ENCODE measurements at places on chromosomes 3 and 15.

- DNase-seq: no peak
These were observed 40.5 kb downstream of the FILIP1L start for GRCh38 chr3:100073714-100074307.

- no peak for DNase-seq
These were observed 60.5 kb downstream of the SENP2 start for GRCh38 chr3:185646382-185647133.

GRCh38 chr3:58324391-58325390 lies 8.0 kb upstream of the PXK start:
- DNase-seq: no peak

GRCh38 chr15:76346669-76347481 lies 10.3 kb downstream of the ISL2 start:
- DNase-seq: no peak

DNA sequence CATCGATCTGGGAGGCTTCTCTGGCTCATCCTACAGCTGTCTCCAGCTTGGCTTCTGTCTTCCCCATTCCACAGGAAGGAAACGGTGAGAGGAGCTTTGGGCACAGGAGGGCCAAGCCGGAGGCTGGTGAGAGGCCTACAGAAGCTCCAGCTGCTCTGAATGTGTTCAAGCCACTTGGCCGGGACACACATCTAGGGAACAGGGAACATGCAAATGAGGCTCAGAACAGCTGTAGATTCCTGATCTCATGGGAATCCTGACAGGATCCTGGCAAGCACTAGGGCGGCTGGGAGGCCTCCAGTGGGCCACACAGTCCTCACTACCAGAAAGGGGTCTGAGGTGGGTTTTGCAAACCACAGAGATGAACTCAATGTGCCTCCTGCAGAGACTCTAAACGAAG lies 13.7 kb downstream of the SEMA5B start:
- no peak for DNase-seq

DNA sequence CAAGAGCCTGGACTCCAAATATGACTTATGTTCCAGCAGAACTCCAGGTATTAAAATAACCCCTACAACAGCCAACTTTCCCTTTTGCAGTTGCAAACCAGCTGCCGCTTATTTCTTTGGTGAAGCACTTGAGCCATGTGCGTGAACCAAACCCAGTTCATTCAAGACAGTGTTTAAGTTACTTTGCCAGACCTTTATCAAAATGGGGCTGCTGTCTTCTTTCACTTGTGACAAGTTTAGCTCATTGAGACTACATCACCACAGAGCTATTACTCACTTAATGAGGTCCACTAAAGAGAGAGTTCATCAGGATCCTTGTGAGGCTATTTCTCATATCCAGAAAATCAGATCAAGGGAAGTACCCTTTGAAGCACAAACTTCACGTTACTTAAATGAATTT lies 2.4 kb upstream of the XRN1 start:
- no peak for DNase-seq
